H9 (cell line): ENCODE measurements at places on chromosomes 1 and 21. TPM values are rescaled to one million over a fixed set of nuclear protein-coding genes. Genes with fewer than 3 reads are reported as not detected.

APOBEC4 gene
- total RNA-seq, result not detected in 2 replicates

LDLRAD1 gene
- not detected in 2 replicates for total RNA-seq

MIXL1 gene
- total RNA-seq, result 4.7 and 4.9 TPM in 2 replicates

PLCH2 gene
- 0.09 and 0.18 TPM in 2 replicates for total RNA-seq

MPL gene
- 0.35 TPM in 1 of 2 replicates, not detected in the other for total RNA-seq

CFAP141 gene
- total RNA-seq, result not detected in 2 replicates

CASQ1 gene
- 0.55 and 0.70 TPM in 2 replicates for total RNA-seq

EPHA10 gene
- total RNA-seq, result 0.42 and 0.96 TPM in 2 replicates

DNA sequence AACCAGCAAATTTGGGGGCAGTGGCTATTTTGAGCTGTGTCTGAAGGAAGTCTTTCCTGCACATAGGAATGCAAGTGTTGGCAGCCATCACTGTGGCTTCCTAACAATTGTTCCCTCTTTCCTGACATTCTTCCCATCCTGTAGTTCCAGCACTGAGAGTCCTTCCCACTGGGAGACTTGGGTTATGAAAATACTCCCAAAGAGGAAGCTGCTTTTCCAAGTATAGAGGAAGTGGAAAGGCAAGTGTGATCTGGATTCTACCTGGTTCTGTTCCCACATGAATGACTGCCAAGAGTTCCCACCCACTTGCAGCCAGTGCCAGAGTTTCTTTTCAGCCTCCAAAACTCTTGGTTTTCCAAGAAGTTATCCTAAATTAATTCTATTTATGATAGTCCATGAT lies 98.5 kb upstream of the CD53 start:
- no peak for DNase-seq

DNA sequence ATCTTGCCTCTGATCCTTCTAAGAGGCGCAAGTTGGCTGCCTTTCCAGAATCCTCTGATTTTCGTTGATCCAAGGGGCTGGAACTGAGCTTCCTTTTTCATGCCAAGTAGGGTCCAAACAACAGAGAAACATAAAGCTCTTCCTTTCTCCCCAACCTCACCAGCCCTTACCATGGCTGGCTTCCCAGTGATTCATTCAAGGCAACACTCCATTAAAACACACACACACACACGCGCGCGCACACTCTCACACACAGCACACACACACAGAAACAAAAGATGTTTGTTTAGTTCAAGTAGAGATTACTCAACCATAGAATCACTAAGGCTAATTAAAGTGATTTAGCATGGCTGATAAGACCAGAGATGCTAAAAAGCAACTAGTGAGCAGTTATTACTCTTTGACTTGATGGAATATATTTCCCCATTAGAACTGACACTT lies 13.0 kb upstream of the GUCA2A start:
- DNase-seq, result no peak

- peak; percentile 42 for DNase-seq
Measured at GRCh38 chr1:44032170-44032790, 1.0 kb upstream of the SLC6A9 start.

- DNase-seq, result no peak
Measured at GRCh38 chr1:82733645-82734044, 932.9 kb downstream of the ADGRL2 start.

DNA sequence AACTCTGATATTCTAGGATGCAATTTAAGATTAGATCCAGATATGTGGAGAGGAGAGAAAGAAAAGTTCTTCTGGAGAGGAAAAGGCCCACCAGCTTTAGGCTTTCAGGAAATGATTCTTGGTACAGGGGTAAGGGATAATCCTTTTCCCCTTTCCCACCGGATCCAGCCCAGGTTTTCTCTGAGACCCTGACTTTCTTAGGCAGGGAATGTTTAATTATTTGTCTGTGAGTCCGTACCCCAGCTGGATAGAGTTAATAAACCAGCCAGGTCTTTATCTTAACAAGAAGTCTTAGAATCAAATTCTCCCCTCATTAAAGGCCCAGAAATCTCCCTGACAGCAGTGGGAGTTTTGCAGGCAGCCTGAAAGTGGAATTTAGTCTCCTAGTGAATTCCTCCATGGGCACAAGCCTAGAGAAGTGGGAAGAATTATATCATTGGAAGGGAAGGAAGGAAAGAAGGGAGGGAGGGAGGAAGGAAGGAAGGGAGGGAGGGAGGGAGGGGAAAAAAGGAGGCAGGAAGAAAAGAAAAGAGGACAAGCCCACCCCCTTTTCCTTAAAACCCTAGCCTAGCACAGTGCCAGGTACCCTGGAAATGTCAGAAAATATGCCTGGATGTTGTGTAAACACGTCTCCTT lies 189.0 kb downstream of the PLPP3 start:
- DNase-seq, result peak; percentile 56

DNA sequence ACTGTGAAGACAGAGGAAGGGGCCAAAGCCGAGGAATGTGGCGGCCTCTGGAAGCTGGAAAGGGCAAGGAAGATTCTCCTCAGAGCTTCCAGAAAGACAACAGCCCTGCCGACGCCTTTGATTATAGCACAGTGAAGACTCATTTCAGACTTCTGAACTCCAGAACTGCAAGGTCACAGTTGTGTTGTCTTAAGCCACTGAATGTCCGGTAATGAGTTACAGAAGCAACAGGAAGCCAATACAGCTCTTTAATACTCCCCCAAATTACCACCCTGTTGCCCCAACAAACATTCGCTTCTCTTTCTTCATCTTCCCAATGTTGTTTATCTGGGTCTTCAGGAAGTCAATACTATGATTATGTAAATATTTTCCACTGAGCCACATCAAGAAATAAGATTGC lies 44.0 kb downstream of the ETS2 start:
- DNase-seq, result no peak

DNA sequence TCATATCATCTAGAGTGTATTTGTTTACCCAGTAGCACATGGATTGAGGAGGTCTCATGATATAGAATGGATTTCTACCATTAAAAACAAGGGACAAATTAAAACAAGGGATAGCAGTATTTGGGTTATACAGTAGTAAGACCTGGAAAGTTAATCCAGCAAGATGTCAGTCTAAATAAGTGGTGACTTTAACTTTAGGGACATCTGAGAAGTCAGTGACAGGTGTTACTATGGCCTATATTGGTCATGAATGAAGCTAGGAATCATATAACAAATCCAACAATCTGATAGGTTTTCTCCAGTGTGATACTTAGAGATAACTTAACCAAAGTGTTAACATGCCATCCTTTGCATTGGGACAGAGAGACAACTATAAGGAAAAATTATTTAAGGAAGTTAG lies 42.7 kb upstream of the DHCR24 start:
- no peak for DNase-seq

DNA sequence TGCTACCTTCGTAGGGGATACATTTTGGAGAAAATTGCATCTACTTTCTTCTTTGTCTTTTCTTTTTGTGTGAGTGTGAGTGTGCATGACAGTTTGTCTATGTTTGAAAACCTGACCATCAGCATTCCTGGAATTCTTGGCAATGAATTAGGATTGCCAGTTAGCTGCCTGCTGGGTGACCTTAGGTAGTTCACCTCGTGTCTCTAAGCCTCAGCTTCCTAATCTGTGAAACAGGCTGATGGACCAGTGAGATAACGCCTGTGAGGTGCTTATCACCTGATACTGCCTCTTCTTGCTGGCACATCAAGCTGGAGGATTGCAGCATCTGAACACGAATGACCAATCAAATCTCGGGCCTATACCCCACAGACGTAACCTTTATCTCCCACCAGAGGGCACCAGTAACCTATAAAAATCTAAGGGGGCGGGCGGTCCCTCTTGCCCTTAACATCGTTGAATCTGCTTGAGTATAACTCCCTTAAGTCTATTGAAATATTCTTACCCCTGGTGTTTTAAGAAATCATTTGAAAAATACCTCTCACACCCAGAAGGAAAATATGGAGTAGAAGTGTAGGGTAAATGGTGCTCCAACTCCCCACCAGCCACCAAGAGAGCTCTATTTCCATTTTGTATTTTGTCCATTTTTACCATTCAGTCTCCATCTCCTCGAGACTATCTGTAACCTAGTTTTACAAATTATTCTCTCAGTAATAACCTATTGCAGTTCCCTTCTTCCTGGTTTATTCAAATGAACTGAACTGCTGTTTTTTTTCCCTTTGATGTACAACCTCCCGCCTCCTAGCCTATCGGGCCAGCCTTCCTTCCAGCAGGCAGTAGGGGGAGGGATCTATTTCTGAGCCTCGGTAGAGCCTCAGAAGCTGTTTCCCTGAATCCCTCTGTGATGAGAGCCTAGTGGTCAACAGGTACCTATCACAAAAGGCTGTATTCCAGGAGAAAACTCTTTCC lies 49.7 kb downstream of the MDM4 start:
- DNase-seq, result peak; percentile 80

- peak; percentile 49 for DNase-seq
Measured at GRCh38 chr1:155128755-155129473, 1.2 kb downstream of the EFNA1 start.

DNA sequence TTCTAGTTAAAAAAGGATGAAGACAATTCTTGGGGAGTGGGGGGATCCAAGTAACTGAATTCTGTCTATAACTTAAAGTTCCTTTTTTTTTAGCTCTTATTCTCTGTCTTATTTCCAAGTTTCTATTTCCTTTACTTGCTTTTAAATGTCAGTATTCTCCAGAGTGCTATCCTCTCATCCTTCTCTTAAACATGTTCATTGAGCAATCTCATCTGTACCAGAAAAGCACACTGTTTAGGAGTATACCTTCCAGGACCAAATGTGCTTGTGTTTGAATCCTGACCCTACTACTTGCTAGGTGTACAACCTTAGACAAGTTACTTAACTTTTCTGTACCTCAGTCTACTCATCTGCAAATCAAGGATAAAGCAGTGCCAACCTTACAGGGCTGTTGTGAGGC lies 50.1 kb downstream of the AKT3 start:
- DNase-seq, result no peak

DNA sequence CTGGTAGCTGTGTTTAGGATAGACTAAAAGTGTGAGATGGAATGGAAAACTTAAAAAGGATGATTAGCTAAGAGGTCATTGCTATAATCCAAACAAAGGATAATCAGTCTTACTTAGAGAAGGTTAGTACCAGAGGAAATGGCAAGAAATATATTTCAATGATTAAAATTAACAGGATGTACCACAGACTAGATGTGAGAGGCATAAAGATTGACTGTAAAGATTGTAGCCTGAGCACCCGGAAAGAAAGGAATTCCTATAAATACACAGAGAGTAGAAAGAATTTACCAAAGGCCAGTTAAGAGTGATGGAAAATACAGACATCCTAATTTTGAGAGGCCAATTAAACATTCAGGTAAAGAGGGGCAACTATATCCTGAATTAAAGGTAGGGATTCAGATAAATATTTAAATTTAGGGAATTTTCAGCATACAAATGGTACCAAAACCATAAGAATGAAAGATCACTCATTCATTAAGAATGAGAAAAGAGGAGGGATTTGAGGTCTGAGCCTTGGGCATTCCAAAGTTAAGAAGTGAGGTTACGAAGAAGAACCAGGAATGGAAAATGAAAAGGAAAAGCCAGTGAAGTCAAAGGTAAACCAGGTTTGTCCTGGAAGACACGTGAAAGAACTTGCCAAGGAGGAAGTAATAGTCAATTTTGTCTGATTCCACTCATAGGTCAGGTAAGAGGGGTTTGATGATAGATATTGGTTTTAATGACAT lies 46.4 kb upstream of the RGS1 start:
- DNase-seq, result no peak

DNA sequence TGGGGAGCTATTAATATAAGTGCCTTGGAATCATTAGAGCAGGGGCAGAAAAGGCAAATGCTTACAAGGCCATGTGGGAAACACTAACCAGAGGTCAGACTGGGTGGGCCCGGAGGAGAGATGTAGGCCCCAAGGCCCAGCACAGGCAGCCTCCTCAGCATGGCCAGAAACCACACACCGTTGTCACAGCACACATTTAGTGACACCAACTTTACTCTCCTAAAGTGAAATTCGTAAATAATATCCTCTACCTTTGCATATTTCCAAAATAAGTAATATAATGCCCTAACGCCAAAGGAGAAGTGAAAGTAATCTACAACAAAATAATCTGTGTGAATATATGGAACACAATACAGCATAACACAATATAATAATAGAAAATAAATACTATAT lies 62.6 kb downstream of the KIF21B start:
- DNase-seq, result no peak

DNA sequence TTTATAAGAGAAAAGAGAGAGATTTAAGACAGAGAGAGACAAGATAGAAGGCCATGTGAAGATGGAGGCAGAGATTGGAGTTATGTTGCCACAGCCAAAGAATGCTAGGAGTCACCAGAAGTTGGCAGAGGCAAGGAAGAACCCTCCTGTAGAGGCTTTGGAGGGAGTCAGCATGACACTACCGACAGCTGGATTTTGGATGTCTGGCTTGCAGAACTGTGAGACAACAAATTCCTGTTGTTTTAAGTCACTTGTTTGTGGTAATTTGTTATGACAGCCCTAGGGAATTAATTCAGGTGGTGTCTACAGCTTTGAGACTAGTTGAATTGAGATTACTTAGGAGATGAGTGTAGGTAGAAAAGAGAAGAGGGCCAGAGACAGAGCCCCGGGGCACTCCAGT lies 158.5 kb downstream of the DNM3 start:
- no peak for DNase-seq

DNA sequence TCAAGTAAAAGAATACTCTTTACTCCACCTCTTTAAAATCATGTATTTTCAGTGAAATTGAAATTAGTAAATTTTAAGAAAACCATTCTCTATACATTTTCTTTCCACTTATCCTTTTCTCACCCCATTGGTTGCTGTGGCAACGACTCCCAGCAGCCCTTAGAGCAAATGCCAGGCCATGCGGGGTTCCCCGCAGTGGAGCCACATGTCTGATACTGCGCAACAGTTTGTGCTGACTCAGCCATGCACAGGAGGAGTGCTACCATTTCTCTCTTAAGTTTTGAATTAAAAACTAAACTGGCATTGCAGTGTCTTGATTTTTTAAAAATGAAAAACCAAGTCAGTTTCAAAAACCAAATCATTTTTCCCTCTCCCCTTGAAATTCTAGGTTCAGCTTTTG lies 214.1 kb upstream of the L1TD1 start:
- DNase-seq, result peak; percentile 40

GRCh38 chr1:181909010-181909409 lies 152.5 kb downstream of the ZNF648 start:
- no peak for DNase-seq

GRCh38 chr1:55310505-55310971 lies 95.4 kb upstream of the USP24 start:
- DNase-seq, result no peak

DNA sequence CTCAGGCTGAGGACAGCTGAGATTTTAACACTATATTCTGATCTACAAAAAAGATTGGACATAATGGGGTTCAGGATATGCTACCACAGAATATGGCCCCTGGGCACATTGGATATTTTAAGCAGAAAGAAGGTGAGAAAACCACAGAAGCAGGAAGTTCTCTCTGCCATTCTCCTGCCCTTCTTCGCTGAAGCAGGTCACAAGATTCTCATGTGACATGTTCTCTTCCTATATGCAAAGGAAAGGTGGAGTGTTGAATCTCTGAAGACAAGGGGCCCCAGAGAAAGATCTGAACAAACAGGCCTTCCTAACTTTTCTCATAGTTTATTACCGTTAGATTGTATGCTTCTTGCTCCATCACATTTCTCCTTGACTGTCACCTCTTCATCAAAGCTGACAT lies 285.7 kb downstream of the S1PR1 start:
- DNase-seq, result no peak
